ENCODE measurements at places on chromosomes 13 and 19.

GRCh38 chr19:16385296-16385695 lies 60.7 kb downstream of the KLF2 start:
- no peak for DNase-seq

- no peak for DNase-seq
Observed at GRCh38 chr13:35292329-35292728, 184.2 kb downstream of the MAB21L1 start.

GRCh38 chr13:99320693-99321481 lies 13.7 kb upstream of the GPR183 start:
- no peak for DNase-seq

- DNase-seq: no peak
Observed at GRCh38 chr13:75960538-75960994, 324.4 kb downstream of the LMO7 start.

- no peak for DNase-seq
Observed at GRCh38 chr13:34349091-34349722, 531.3 kb downstream of the RFC3 start.

GRCh38 chr13:48731001-48731658 lies 77.4 kb downstream of the CYSLTR2 start:
- DNase-seq: no peak

GRCh38 chr19:45638930-45639729 lies at the start of gene EML2:
EML2 (minus strand) TSS chr19:45639397; CDS start chr19:45639376, 21 bp downstream.
- peak; percentile 83 for DNase-seq

DNA sequence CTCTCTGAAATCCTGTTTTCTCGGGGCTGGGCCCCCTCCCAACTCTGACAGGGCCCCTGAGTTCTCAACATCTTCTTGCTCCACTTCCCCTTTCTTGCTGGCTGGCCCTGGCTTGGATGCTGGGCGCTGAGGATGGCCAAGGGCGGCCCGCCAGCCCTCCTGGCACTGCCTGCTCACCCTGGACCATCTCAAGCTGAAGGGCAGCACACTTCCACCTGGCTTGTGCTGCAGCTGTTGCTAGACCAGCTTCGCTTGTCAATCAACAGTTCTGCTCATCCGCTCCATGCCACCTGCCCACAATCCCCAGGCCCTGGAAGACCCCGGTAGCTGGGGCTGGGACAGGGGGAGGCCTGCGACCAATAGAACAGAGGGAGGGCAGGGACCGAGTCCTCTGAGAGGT lies 6.9 kb upstream of the GMIP start:
- no peak for DNase-seq

GRCh38 chr13:71156550-71156949 lies 710.5 kb downstream of the DACH1 start:
- no peak for DNase-seq

- no peak for DNase-seq
Observed at GRCh38 chr19:28425046-28425931, 787.7 kb downstream of the UQCRFS1 start.

- DNase-seq: no peak
Observed at GRCh38 chr13:106090001-106090400, 445.5 kb downstream of the EFNB2 start.
